ENCODE measurements at places on chromosomes 3 and 15. TPM values are rescaled to one million over a fixed set of nuclear protein-coding genes. Genes with fewer than 3 reads are reported as not detected.

DNA sequence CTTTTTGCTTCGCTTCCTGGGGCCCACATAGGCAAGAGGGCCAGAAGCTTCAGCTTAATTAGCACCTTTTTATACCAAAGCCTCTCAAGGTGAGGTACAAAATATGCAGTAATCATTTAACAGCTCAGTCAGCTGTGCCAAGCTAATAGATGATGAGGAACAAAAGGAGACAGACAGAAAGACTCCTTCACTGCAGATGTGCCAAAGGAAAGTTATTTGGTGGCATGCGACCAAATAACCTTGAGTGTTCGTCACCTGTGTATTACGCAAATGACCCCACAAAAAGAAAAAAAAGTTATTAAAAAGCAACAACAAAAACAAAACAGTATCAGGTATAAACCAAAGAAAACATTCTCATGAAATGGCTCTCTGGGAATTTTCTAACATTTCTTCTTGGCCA is 325.8 kb upstream of the IGF1R start:
- DNase-seq, result no peak

DNA sequence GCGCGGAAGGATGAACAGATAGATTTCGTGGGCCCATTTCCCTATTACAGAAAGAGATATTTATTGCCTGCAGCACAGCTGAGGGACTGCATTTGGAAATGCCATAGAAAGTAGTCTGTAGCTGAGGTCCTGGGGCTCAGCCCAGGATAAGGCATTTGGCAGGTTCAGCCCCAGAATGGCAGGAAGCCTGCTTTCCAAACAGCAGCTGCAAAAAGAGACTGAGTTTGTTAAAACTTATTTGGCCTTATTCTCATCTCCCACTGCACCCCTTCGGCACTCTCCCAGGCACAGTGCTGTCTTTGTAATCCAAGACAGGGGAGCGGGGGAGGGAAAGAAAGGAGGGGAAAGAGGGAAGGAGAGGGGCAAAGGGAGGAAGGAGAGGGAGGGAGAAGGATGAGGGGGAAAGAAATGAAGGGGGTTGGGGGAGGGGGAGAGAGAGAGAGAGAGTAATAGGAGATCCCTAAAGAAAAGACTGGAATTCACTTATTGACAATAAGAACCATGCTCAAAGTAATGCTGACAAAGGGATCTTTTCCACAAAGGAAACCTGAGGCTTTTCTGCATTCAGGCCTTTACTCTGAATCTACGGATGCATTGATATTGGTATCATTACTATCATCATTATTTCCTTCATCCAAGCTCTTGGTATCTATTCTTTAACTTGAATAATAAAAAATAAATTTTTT is 94.0 kb upstream of the LRRN1 start:
- peak; percentile 28 for DNase-seq

GRCh38 chr3:61919371-61919770 is 358.0 kb downstream of the PTPRG start:
- no peak for DNase-seq

DNA sequence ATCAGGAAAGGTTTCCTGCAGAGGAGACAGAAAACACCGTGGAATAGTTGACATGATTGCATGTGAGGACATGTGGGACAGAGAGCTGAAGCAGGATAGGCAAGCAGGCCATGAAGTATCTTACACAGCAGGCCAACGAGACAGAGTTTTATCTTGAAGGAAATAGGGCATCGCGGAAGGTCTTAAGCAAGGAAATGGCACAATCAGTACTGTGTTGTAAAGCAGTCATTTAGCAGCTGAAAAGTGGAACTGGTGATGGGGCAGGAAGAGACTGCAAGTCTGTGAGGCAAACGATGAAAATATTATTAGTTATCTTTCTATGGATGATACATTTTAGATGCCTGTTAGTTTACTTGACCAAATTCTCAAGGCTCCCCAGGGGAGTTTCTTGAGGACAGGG is 535.1 kb downstream of the SOX2 start:
- DNase-seq, result no peak

DNA sequence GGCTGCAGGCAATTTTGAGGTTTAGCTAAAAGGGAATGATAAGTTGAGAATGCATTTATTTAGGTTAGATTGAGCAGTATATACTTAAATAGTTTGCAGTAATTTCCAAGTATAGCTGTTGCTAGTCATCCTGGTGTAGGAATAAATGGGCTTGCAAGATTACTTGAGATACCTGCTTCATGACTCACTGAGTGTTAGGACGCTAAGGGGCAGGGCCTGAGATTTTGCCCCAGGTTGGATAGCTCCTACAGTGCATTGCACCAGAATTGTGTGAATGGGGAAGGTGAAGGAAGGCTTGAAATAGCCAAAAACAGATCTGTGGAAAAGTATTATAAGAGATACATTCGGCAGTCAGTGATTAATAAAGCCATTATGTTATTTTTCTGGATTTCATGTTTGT is 72.8 kb downstream of the KCNH8 start:
- no peak for DNase-seq

DNA sequence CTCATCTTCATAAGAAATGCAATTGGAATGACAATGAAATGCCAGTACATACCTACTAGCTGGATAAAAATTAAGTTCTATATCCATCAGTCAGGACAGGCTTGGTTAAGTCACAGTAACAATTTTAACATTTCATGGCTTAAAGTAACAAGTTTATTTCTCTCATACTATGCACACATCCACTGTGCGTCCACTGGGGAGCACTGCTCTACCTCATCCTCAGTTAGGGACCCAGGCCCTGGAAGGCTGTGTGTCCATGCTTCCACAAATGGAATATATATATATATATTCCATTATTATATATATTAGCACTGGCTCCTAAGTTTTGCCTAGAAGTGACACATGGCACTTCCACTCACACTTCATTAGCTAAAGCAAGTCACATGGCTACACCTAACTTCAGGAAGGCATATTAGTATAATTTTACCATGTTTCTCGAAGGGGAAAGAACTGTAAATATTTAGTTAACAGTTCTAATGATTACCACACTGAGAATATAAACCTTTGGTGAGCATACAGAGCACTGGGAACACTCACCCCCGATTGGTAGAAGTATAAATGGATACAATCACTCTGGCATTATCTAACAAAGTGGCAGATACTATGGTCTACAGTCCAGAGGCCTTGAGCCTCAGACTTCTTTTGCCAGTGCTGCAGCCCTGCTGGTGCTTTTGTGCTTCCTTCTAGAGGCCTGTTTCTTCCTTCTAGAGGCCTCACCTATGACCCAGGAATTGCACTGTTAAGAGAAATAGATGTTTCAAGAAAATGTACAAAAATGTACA is 28.6 kb downstream of the AP3S2 start:
- DNase-seq, result no peak

DNA sequence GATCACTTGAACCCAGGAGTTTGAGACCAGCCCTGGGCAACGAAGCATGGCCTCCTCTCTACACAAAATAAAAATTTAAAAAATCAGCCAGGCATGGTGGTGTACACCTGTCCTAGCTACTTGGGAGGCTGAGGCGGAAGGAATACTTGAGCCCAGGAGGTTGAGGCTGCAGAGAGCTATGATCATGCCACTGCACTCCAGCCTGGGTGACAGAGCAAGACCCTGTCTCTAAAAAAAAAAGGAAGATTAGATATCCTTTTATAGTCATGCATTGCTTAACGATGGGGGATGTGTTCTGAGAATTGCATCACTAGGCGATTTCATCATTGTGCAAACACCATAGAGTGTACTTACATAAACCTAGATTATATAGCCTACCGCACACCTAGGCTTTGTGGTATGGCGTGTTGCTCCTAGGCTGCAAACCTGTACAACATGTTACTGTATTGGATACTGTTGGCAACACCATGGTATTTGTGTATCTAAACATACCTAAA is 12.6 kb downstream of the ALAS1 start:
- DNase-seq, result no peak

DNA sequence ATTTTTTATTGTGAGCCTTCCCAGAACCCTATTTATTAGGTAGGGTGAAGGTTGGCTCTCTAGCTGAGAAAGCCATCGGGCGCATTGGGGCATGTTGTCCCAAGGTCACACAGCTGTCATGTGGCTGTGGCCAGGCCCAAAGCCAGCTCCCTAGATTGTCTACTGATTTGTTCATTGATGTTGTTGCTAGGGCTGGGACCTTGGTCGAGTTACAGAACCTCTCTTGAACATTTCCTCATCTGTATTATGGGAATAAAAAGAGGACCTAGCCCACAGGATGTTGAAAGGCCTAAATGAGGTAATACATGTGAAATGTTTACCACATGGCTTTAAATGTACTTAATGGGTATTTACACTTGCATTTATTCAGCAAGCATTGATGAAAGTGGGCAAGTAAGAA is 252.5 kb downstream of the SUCLG2 start:
- no peak for DNase-seq

GRCh38 chr3:64048631-64049061 is 25.4 kb upstream of the PSMD6 start:
- no peak for DNase-seq

- DNase-seq, result no peak
These were observed 52.4 kb downstream of the SLC9A9 start for GRCh38 chr3:143795874-143796273.

DNA sequence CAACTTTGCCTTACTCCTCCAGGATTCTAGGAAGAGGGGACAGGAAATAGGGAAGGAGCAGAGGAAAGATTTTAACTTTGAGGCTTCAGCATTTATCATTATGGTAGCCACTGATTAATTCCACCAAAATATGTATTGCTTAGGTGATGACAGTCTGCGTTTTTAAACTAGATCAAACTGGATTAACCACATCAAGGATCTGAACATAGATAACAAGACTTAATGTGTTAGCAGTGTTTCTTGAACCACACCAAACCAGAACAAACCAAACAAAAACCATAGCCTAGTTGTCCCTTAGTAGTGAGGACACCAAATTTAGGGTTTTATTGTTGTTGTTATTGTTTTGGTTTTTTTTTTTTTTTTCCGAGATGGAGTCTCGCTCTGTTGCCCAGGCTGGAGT is 113.5 kb upstream of the LMOD3 start:
- no peak for DNase-seq

DNA sequence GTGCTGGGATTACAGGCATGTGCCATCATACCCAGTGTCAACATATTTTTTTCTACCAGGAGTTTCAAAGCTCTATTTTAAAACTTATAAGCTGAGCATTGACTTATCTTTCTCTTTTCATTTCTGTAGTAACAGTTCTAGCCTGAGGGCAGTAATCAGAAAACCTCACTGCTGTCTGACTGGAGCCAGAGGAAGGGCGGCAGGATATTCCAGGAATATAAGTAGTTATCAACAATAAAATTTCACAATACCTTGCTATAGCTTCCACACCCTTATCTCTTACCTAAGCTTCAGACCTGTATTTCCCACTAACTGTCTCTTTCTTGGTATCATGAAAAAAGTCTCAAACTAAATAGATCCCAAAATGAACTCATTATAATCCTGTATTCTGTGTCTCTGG is 5.1 kb upstream of the NEDD4 start:
- no peak for DNase-seq

DNA sequence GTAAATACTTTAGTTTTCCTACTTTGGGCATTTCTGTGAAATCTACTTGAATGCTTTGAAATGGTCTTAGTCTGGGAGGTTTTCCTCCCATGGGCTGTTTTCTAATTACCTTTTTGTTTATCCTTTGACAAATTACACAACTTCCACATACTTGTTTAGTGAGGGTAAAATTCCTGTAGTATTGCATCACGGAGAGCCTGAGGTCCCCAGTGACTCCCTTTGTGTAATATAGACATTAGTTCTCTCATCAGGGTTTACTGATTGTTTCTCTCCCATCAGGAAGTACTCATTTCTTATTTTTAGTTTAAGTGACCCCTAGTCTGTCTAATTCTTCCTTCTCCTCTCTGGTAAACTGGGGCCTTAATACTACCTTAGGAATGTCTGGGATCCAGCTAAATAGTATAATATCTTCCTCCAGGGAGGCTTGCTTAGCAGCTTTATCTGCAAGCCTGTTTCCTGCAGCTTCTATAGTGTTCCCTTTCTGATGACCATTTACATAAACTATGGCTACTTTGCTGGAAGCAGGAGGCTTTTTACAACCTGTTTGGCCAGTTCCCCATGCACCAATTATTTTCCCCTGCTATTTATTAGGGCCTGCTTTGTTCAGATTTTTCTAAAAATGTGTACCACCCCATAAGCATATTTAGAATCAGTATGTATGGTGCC is 87.2 kb upstream of the XCR1 start:
- no peak for DNase-seq

GRCh38 chr15:77858792-77859490 is 218.6 kb downstream of the TBC1D2B start:
- DNase-seq, result no peak

- no peak for DNase-seq
These were observed 198.0 kb downstream of the ALCAM start for GRCh38 chr3:105564546-105565288.

GRCh38 chr3:195040094-195040493 is 230.9 kb downstream of the XXYLT1 start:
- peak; percentile 58 for DNase-seq

DNA sequence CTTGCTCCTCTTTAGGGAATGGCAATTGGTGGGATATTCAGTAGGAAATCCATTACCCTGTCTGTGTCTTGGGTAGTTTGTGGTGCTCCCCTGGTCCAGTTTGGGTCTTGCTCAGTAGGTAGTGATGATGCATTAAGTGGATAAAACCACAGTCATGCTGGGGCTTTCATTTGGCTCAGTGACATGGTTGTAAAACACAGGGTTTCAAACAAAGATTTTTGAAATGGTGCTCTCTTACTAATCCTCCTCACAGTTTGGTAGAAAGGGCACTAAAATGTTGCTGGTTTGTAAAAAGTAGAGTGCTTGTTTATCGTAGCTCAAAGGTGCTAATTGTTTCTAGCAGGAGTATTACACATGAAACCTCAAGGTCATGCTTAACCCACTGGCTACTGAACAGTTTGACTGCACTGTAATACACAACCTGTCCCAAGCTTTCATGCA is 22.9 kb downstream of the BBX start:
- DNase-seq, result no peak

GRCh38 chr3:82707035-82707434 is 945.6 kb upstream of the GBE1 start:
- no peak for DNase-seq

- DNase-seq, result peak; percentile 75
These were observed 853 bp downstream of the TEX264 start for GRCh38 chr3:51671734-51672475.

DNA sequence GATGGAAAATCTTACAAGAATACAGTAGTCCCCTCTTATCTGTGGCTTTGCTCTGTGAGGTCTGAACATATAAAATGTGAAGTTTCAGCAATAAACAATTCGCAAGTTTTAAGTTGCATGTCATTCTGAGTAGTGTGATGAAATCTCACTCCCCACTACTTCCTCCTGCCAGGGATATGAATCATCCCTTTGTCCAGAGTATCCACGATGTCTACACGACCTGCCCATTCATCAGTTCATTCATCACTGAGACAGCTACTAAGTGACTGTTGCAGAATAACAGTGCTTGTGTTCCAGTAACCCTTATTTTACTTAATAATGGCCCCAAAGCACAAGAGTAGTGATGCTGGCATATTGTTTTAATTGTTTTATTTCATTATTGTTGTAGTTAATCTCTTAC is 489.2 kb upstream of the UBE2E2 start:
- no peak for DNase-seq

NR2F2 gene
- total RNA-seq, result 12.8 TPM

SCN11A gene
- 0.05 TPM for total RNA-seq

ACTRT3 gene
- 0.55 TPM for total RNA-seq

CCDC39 gene
- total RNA-seq, result not detected

CDAN1 gene
- total RNA-seq, result 6.2 TPM

TKT gene
- total RNA-seq, result 32.1 TPM

CKMT1A gene
- not detected for total RNA-seq

CD200 gene
- total RNA-seq, result 1.1 TPM

PTX3 gene
- 0.52 TPM for total RNA-seq

HYAL1 gene
- 52.2 TPM for total RNA-seq

AHSG gene
- not detected for total RNA-seq

All from left ventricle myocardium inferior (tissue), 1 donor.